ENCODE measurements at places on chromosomes 12 and 14.

- DNase-seq = no peak
Observed at GRCh38 chr12:52446367-52447045, 5.4 kb downstream of the KRT6B start.

DNA sequence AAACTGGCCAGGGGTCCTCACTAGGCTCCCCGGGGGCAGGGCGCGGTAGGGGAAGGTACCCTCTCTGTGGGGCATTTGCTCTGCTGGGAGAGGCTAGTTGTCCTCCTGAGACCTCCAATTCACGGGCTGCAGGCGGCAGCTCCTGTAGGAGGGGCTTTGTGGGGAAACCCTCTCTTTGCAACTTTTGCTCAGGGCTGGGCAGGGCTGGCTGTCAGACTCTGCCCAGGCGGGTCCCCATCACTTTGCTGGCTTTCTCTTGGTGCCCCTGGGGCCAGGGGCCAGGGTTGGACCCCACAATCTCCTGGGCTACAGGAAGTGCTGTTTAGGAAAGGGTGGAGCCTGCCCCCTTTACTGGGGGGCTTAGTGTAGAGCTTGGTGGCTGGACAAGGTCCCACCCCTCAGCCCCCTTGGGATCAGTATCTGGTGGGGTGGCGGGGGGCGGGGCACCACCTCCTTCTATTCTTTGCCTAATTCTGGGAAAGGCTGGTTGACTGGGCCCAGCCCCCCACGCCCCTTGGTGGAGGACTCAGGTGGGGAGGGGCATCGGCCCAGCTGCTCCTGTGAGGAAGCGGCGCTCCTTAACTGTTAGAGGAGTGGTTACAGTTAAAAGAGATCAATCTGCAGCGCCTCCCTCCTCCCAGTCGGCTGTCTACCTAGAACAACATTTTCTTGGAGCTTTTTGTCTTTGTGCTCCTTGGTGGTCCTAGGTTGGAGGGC is 918.7 kb downstream of the AACS start:
- no peak for DNase-seq

- DNase-seq = no peak
Observed at GRCh38 chr12:77882709-77883108, 52.0 kb downstream of the NAV3 start.

- DNase-seq = no peak
Observed at GRCh38 chr14:22397221-22397737, 191.7 kb downstream of the DAD1 start.

DNA sequence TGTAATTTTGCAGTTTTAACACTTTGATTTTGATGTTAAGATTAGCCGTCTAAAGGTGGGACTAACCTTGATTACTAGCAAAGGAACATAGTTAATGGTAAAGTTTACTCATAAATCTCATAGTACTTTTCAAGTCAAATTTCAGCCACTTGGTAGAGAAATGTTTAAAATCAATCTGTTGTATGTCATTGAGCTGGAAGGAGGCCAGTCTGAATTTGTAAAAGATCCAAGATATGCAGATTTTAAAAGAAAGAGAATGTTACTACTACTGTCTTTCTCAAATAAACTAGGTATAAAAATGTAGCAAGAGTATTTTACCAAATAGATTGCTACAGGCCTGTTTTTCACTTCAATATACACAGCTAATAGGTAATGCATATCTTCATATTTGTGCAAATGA is 600.8 kb upstream of the SEL1L start:
- no peak for DNase-seq

DNA sequence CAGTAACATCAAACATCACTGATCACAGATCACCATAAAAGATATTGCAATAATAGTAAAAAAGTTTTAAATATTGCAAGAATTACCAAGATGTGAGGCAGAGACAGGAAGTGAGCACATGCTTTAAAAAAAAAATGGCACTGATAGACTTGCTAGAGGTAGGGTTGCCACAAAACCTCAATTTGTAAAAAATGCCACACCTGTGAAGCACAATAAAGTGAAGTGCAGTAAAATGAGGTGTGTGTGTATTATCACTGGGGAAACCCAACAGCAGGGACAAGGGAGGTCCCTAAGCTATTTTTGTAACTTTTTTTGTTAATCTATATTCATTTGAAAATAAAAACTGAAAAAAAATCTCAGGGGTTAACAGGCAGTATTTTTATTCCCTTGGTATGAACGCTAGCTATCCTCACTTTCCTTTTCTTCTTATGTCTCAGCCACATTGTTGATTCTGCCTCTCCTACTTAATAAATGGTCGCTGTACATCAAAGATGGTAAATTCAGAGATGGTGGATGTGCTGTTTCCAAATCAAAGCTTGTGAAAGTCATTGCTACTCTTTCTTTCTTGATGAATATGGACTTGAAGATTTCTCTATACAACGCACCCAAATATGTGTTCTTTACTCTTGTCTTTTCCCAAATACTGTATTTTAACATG is 14.0 kb upstream of the KLRD1 start:
- no peak for DNase-seq

- no peak for DNase-seq
Observed at GRCh38 chr12:62622177-62622576, 155.6 kb downstream of the MON2 start.

DNA sequence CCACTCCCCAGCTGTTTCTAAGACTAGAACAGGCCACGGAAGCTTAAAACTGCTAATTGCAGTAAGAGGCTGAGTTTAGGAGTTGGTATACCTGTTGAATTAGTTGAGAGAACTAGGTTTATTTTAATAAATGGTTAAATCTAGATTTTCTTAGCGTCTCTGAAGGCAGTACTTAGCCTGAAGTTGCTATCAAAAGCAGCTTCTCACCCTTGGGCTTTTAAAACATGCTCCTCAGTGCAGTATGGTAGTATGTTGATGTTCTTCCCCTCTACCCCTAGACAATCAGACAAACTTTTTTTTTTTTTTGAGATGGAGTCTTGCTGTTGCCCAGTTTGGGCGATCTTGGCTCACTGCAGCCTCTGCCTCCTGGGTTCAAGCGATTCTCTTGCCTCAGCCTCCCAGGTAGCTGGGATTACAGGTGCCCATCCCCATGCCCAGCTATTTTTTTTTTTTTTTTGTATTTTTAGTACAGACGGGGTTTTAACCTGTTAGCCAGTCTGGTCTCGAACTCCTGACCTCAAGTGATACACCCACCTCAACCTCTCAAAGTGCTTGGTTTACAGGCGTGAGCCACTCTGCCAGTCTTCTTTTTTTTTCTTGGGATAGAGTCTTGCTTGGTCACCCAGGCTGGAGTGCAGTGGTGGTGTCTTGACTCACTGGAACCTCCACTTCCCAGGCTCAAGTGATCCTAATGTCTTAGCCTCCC is 6.8 kb downstream of the SRSF5 start:
- no peak for DNase-seq
